ENCODE measurements at places on chromosomes 6 and 20.

GRCh38 chr6:67952121-67952520 is 683.0 kb upstream of the ADGRB3 start:
- no peak for DNase-seq

DNA sequence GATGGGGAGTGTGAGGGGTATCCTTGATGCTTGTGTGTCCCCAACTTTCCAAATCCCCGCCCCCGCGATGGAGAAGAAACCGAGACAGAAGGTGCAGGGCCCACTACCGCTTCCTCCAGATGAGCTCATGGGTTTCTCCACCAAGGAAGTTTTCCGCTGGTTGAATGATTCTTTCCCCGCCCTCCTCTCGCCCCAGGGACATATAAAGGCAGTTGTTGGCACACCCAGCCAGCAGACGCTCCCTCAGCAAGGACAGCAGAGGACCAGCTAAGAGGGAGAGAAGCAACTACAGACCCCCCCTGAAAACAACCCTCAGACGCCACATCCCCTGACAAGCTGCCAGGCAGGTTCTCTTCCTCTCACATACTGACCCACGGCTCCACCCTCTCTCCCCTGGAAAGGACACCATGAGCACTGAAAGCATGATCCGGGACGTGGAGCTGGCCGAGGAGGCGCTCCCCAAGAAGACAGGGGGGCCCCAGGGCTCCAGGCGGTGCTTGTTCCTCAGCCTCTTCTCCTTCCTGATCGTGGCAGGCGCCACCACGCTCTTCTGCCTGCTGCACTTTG is at the start of gene TNF:
TSS of gene TNF (plus strand) at position 231 of the 567 bp plus-strand sequence. CDS start at position 408, 177 bp downstream.
- peak; percentile 91 for DNase-seq

GRCh38 chr20:16368645-16369292 is 204.5 kb downstream of the KIF16B start:
- no peak for DNase-seq

DNA sequence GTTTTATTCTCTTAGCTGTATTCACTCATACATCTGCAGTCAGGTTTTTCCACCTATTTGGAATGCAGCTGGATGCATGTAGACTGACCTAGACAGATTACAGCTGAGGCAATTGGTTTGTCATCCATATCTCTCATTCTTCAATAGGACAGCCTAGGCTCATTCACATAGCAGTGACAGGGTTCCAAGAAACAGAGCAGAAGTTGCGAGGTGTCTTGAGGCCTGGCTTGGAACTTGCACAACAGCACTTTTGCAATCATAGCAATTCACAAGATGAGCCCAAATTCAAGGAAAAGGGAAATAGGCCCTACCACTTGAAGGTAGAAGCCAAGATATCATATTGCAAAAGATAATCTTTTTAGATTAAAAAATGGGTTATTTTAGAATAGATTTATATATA is 508.9 kb upstream of the JAG1 start:
- DNase-seq: no peak

DNA sequence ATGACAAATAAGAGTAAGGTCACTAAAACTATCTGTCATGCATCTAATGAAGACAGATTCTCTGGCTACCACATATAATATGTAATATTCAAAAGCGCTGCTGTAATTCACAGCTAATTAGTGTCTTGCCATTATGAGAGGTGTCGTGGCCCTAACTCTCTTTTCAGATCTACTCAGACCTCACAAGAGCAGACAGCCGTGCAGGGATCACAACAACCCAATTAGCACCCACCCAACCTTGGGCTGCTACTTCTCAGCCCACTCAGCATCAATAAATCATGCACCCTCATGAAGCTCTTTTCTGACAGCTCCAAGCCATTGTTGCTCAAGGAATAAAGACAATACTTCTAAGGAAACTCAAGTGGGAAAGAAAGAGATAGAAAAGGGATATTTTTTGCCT is 61.5 kb downstream of the FRK start:
- no peak for DNase-seq

GRCh38 chr20:48002517-48002970 is 217.3 kb upstream of the SULF2 start:
- DNase-seq: no peak

DNA sequence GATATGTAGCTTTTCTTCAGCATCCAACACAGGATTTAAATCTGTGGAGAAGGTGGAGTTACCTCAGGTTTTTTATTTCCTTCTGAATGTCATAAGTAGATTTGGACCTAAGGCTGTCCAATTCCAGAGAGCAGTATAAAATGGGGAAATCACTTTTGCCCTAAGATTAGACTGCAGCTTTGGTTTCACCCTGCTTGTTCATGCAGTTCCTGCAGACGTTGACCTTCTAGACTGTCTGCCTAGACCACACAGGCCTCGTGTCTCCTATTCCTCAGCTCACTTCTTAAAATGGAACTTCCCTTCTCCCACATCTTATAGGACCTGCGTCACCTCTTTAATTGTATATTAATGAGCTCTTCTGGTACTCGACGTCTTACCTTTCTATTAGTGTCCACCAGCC is 26.0 kb upstream of the C6orf62 start:
- DNase-seq: no peak

DNA sequence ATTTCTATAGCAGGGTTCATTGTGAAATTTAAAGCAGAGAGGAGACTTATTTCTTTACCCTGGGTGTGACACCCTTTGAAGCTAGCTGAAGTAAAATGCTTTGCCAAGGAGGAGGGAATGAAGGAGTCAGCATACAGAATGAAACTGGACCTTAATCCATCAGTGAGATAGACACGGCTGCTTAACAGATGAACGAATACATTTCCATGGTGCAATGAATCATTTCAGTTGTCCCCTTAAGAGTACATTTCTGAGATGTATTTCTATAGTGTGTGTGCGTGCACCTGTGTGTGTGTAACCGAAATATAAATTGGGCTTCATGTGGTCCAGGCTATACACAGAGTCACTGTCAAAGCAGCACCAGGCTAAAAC is 73.8 kb upstream of the CD93 start:
- no peak for DNase-seq

GRCh38 chr6:160273750-160274149 is 15.1 kb upstream of the SLC22A2 start:
- DNase-seq: no peak

DNA sequence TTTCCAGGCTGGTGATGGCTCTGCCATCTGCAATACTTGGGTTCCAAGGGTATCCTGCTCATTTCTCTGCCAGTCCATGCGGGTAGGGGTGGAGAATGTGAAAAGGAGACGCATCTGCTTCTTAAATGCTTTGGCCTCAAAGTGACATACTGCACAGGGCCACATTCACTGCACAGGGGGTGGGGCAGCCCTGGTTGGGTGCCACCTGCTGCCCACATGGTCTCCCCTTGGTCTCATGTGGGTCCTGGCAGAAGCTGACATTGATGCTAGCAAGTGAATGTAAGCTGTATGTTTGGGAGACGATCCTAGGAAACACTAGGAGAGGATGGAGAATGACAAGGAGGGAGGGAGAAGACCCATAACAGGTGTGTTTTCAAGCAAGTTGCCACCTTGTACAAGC is 140.9 kb downstream of the EDN3 start:
- no peak for DNase-seq

DNA sequence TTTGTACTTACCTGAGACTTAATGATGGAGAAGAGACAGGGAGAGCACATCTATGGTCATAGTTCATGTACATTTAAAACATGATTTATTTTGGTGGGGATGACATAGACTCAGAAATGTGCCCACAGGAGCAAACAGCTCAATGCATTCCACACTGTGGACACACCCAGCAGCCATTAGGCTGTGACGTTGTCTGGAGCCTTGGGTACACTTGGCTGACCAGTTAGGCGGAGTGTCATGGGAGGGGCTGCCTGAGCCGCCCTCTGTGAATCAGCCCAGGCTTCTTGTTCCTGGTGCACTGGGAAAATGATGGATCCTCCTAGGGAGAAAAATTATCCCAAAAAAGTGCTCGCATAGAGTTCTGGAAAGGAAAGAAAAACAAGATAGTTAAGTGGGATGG is 231.0 kb upstream of the GMDS start:
- no peak for DNase-seq

DNA sequence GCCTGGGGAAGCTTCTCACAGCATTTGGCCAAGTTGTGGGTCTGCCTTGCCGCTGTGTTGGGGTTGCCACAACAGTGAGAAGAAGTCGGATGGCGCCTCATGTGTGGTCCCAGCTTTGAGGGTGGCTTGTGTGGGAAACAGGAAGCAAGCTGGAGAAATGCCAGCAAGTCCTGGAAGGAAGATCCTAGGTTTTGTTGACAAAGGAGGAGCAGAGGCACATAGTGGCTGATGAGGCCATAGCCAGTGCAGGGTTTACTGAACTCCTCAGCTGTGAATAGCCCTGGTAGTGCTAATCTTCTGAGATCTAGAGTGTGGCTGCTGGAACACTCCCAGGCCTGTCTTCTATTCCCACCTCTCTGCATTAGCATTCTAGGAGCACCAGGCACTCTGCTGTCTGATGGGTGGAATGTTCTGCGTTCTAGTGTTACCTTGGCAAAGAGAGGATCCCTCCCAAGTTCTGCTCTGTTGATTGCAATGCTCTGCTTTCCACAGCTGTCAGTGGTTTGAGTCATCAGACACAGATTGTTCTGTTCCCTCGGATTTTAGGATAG is 25.2 kb downstream of the SNPH start:
- no peak for DNase-seq

- no peak for DNase-seq
These were observed 748 bp upstream of the ZNF292 start for GRCh38 chr6:87154641-87154992.

- no peak for DNase-seq
These were observed 27.8 kb upstream of the FAM110A start for GRCh38 chr20:805713-806112.

DNA sequence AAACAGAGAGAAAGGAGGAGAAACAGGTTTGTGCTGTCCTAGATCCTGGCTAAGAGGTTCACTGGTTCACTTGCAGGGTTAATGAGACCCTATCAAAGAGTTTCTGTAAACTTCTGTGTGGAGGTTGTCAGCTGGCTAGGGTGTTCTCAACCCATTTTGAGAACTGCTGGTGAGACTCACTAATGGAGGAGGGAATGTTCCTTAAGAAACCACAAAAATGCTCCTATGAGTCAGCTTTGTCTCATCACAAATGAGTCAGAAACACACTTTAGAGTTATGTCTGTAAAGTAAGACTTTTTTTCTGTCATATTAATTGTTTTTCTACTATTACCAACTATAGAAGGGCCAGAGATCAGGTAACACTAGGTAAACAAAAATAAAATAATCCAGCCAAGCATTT is 884.4 kb downstream of the PHF3 start:
- DNase-seq: no peak

DNA sequence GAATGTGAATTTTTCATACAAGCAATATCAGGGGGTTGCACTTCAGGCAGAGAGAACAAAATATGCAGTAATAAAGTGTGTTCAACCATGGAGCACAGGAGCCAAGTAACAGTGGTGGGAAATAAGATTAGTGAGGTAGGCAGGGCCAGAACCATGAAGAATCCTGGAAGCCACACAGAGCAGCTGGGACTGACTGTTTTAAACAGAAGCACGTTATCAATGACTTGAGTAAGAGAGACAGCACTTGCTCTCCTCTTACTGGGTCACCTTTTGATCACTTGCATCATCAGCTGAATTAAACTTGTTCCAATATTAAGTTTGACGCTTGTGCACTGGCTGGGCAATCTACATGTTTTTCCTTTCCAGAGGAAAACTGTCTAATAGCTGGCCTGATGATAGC is 238.5 kb downstream of the TBX18 start:
- DNase-seq: no peak
